ENCODE measurements at places on chromosomes 3 and 15. TPM values are rescaled to one million over a fixed set of nuclear protein-coding genes. Genes with fewer than 3 reads are reported as not detected.

DNA sequence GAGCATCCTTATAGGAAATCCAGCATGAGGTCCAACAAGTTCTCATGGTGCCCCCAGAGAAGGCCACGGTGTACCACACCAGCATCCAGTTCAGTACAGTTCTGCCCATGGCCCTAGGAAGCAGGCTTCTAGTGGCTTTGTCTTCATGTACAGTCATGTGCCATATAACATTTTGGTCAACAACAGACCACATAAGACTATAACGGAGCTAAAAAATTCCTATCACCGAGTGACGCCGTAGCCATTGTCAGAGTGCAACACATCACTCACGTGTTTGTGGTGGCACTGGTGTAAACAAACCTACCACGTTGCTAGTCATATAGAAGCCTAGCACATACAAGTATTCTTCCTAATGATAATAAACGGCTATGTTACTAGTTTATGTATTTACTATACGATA, 209.0 kb downstream of the ARRDC4 start:
- no peaks in the 10 kb centered on the region for H3K4me1 ChIP-seq
- H3K4me3 ChIP-seq = no peak overlapping the region
- no peak for DNase-seq
- no peaks in the 10 kb centered on the region for H3K36me3 ChIP-seq

- H3K27ac ChIP-seq = no peak overlapping the region
- H3K4me1 ChIP-seq = no peaks in the 10 kb centered on the region
- H3K27me3 ChIP-seq = no peaks in the 10 kb centered on the region
- no peak for DNase-seq
Measured at GRCh38 chr15:49883121-49883520, 235.9 kb downstream of the ATP8B4 start.

DNA sequence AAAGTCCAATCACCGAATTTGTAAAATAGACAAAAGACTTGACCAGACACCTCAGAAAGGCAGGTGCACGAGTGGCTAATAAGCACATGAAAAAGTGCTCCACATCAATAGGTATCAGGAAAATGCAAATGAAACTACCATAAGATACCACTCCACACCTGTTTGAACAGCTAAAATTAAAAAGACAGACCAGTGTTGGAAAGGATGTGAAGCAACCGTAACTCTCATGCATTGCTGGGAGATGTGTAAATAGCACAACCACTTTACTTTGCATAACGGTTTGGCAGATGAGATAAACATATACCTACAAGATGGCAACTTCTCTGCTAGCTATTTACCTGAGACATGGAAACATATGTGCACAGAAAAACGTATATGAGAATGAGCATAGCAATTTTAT, 56.9 kb downstream of the CADPS start:
- H3K27me3 ChIP-seq = no peaks in the 10 kb centered on the region
- H3K36me3 ChIP-seq = no peaks in the 10 kb centered on the region
- no peaks in the 10 kb centered on the region for H3K4me1 ChIP-seq
- H3K4me3 ChIP-seq = no peak overlapping the region
- no peak overlapping the region for H3K27ac ChIP-seq
- DNase-seq = no peak

DNA sequence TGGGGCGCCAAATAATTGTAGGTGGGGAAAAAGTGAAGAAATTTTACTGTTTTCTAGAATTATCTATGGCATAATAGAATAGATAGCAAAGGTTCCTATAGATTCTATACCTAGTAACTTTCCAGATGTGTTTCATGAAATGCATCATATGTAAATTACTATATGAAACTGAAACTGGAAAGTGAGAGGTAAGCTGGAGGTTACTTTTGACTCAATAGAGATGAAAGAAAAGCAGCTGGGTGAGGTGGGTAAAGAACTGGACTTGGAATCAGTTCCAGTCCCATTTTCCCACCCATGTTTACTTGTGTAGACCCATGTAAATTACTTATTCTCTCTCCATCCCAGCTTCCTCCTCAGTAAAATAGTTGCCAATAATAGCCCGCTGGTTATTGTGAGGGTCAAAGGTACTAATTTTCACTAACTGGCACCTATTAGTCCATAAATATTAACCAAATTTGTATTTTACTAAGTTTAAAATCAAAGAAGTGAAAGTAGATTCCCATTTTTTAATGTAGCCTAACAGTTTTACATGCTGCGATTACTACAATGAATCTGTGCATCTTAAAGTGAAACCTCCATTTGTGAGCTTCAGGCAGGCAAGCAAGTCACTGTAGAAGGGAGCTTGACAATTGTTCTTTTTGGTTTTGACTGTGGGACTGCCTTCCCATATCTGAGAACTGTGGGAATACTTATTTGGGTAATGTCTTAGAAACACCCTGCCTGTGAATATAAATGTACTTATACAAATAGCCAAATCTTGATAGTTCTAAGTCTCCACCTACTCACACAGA, 312.1 kb downstream of the SLC9A9 start:
- H3K27me3 ChIP-seq = no peaks in the 10 kb centered on the region
- peak overlapping the region; percentile 35 for H3K4me3 ChIP-seq
- DNase-seq = no peak
- H3K4me1 ChIP-seq = peaks cover 16% of the 10 kb centered on the region

- no peaks in the 10 kb centered on the region for H3K27me3 ChIP-seq
- H3K4me1 ChIP-seq = peaks cover 81% of the 10 kb centered on the region
- H3K27ac ChIP-seq = peak overlapping the region; percentile 99
- H3K36me3 ChIP-seq = no peaks in the 10 kb centered on the region
- H3K4me3 ChIP-seq = peak overlapping the region; percentile 78
- peak; percentile 63 for DNase-seq
Measured at GRCh38 chr15:38671675-38672254, 107.2 kb upstream of the RASGRP1 start.

The NANOGP8 gene
- not detected for total RNA-seq
